ENCODE measurements at places on chromosomes 12 and 14. TPM values are rescaled to one million over a fixed set of nuclear protein-coding genes. Genes with fewer than 3 reads are reported as not detected.

SPTLC2 gene
- 20.4 TPM for total RNA-seq

BAZ1A gene
- total RNA-seq: 19.3 TPM

ERGIC2 gene
- 19.8 TPM for total RNA-seq

CLEC1B gene
- total RNA-seq: not detected

STYK1 gene
- not detected for total RNA-seq

MYF5 gene
- total RNA-seq: 28.2 TPM

ENDOU gene
- 1.0 TPM for total RNA-seq

NKX2-1 gene
- total RNA-seq: not detected

GPR162 gene
- 8.9 TPM for total RNA-seq

FNTB gene
- 5.7 TPM for total RNA-seq

DCAF4 gene
- 11.5 TPM for total RNA-seq

SYNDIG1L gene
- total RNA-seq: under 0.01 TPM

SLC41A2 gene
- total RNA-seq: 12.0 TPM

KERA gene
- 56.4 TPM for total RNA-seq

FAM222A gene
- total RNA-seq: 1.0 TPM

TSPAN19 gene
- not detected for total RNA-seq

CBLN3 gene
- total RNA-seq: under 0.01 TPM

CYP27B1 gene
- total RNA-seq: under 0.01 TPM

TAS2R8 gene
- total RNA-seq: not detected

MON2 gene
- 67.3 TPM for total RNA-seq

KRT7 gene
- total RNA-seq: not detected

Data from skeletal muscle tissue (tissue), 5 donors.